ENCODE measurements at places on chromosomes 1 and 21.

DNA sequence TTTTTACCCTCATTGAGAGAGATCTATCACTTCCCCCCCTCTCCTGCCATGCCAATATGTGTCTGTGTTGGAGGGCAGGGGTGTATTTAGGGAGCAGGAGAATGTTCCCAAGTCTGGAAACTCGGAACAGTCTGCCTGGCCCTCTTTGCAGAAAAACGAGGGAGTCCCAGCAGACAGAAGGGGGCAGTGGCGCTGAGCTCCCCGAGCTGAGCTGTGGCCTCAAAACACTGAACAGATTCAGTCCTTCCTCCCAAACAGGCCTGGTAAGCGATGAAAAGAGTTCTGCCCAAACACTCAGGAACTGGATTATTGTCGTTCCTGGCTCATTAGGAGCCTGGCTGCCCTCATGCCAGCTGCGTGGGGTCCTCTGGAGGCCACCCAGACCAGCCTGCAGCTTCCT is 981 bp downstream of the CLDN14 start:
- DNase-seq, result peak; percentile 19

- no peak for DNase-seq
Observed at GRCh38 chr1:42734201-42735035, 5.6 kb downstream of the CLDN19 start.

GRCh38 chr1:198096390-198096789 is 60.4 kb upstream of the NEK7 start:
- peak; percentile 28 for DNase-seq

- DNase-seq, result peak; percentile 70
Observed at GRCh38 chr1:50348449-50349241, 74.6 kb downstream of the DMRTA2 start.

DNA sequence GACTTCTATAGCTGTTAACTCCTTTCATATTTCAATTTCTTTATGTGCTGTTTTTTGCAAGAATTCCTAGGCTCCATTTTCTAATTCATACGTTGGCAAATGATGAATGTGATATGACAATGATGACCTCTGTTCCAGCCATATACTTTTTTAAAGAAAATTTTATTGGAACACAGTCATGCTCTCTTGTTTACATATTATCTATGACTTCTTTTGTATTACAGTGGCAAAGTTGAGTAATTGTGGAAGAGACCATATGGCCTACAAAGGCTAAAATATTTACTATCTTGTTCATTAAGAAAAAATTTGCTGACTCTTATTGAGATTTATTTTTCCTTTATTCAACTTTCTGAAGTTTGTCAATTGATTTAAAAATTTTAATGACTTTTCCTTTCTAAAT is 7.1 kb downstream of the IFI44L start:
- DNase-seq, result peak; percentile 68

GRCh38 chr1:54567961-54568360 is 19.9 kb downstream of the ACOT11 start:
- DNase-seq, result no peak

GRCh38 chr1:41371630-41372599 is 10.7 kb downstream of the FOXO6 start:
- peak; percentile 39 for DNase-seq

GRCh38 chr1:241637604-241638003 is 2.6 kb downstream of the CHML start:
- peak; percentile 56 for DNase-seq

GRCh38 chr1:234771642-234772344 is 161.8 kb upstream of the IRF2BP2 start:
- DNase-seq, result no peak

GRCh38 chr1:198904321-198904720 is 265.5 kb downstream of the PTPRC start:
- DNase-seq, result peak; percentile 43

DNA sequence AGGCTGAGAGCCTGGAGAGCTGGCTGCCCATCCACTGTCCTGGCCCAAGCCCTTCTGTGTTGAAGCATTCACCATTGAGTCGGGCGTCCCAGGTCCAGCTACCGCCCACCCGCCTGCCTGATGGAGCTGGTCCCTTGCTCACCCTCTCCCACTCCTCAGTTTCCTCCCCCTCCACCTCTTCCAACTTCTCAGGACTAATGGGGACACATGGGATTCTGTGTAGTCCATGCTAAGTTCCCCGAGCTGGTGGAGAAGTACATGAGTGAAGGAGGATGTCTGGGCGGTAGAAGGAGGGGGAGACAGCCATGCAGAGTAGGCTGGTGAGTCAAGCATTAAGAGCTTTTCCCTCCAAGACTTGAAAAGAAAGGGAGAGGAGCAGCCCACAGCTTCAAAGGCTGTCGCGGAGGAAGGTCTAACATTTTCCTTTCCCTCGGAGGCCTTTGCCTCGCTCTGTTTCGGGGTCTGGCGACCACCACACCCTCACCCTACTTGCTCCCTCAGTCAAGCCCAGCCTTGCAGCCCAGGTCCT is 561 bp downstream of the SLC26A9 start:
- DNase-seq, result peak; percentile 17

DNA sequence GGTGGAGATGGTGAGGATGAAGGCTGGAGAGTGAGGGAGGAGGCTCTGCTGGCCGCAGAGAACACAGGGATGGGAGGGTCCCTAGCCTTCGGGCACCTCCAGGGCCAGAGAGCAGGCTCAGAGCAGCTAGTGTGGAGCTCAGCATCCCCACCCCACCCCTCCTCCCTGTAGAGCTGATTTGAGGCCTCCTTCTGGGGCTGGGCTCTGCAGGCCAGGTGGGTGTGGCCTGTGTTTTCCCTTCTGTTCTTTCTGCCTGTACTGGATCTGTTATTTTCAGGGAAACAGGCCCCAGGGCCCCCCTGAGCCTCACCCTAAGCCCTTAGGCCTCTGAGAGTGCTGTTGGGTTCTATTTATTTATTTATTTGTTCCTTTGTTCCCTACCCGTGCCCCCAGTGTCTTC is 44.8 kb downstream of the TMCC2 start:
- DNase-seq, result no peak

GRCh38 chr1:77388661-77389060 is 106.8 kb downstream of the AK5 start:
- no peak for DNase-seq

GRCh38 chr21:42465008-42465802 is 30.8 kb downstream of the RSPH1 start:
- no peak for DNase-seq

DNA sequence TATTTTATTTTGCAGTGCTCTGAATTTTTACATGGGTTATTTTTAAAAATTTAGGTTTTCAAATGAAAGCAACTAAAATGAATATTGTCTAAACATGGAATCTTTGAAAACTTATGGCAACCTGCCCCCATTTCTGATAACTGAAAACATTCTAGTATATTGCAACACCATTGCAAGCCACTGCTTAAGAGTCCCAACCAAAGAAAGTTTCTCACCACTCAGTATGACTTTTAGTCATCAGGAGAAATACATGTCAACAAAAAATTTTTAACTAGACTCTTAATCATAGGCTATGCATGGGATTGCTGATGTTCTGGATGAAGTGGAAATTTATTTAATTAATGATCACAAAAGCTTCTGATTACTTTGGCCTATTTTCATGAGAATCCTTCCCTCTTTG is 112.1 kb downstream of the TNFSF18 start:
- no peak for DNase-seq

GRCh38 chr1:81231729-81232038 is 569.0 kb upstream of the ADGRL2 start:
- peak; percentile 36 for DNase-seq

DNA sequence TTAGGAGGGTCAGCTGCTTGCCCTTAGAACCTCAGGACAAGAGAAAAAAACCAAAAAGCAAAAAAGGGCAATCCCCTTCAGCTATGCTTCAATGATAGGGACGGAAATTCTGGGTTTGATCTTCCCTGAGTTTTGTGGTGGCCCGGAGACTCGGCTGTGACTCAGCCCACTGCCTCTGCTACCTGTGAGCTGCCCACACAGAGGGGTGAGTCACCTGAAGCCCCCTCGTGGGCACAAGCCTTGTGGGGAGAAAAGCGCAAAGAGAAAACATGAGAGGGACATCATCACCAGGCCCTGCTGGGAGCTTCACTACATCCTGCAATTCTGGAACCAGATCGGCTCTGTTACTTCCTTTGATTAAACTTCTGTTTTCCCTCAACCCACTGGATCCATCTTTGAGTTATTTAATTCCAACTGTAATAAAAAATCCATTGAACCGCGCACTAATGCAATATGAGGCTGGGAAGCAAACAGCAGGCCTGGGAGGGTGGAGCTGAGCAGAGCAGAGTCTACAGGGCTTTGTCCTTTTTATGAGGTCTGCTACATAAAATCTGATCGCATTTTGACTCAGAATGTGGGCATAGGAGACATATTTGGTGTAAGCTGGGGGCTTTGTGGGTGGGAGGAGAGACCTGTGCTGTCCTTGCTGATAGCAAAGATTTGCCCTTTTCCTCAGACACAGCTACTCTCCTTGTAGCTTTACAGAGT is 58.7 kb upstream of the STUM start:
- DNase-seq, result no peak

GRCh38 chr1:161740921-161741320 is 8.7 kb upstream of the DUSP12 start:
- DNase-seq, result no peak

DNA sequence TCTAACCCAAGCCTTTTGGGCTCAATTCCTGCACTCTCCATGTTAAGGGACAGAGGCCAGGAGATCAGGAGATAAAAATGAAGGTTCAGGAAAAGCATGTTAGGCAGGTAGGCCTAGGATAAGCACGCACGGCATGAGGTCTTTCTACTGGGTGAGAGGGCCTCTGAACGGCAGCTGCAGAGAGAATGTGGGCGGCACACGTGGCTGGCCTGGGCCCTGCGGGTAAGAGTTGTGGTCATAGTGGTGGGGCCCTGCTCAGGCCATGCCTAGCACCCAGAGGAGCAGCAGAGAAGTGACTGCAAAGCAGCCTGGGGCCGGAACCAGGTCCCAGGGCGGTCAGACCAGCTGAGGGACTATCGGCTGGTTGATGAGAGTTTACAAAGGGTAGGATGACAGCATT is 7.5 kb upstream of the FOXO6 start:
- DNase-seq, result peak; percentile 72

GRCh38 chr1:243508303-243508713 is 252.5 kb downstream of the SDCCAG8 start:
- no peak for DNase-seq

GRCh38 chr1:39508857-39509305 is 17.4 kb downstream of the BMP8A start:
- DNase-seq, result peak; percentile 46

GRCh38 chr1:172902861-172903381 is 147.8 kb downstream of the TNFSF18 start:
- peak; percentile 86 for DNase-seq

- no peak for DNase-seq
Observed at GRCh38 chr1:2103266-2103900, 53.2 kb downstream of the PRKCZ start.
